ENCODE measurements at places on chromosomes 1 and 21. TPM values are rescaled to one million over a fixed set of nuclear protein-coding genes. Genes with fewer than 3 reads are reported as not detected.

DNA sequence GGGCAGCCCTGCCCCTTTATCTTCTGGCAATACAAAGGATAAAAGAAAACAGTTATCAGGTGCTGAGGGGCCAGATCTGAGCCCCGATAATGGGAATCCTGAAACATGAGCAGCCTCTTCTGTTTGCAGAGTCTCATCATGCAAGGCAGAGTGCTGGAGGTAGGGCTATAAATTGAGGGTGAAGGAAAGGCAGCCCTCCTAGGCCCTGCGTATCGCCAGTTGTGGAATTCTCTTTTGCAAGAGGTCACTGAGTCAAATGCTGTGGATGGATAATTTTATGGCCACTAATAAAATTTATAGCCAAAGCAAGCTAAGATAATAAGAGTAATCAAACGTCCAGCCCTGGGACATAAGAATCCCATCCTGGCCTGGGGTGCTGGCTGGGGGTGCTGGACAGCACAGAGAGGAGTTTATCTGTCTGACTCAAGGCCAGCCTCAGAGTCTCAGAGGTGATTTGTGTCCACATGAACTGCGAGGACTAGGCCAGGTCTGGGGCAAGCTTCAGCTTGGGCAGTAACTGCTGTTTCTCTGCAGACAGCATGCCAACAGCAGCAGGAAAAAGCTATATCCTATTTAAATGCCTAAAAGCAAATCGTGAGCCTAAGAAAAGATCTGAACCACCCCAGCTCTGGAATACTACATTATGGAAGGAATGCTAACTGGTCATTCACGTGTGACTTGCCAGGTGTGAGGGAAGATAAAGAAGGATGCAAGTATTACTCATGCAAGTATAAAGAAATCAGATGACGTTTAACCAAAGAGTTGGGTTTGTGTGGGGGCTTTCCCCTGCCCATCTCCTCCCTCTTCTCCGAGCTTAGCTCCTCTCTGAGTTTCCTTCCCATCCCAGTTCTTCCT lies 254.8 kb downstream of the KIF26B start:
- DNase-seq, result no peak

TLR5 gene
- total RNA-seq, result 1.2 TPM

DNA sequence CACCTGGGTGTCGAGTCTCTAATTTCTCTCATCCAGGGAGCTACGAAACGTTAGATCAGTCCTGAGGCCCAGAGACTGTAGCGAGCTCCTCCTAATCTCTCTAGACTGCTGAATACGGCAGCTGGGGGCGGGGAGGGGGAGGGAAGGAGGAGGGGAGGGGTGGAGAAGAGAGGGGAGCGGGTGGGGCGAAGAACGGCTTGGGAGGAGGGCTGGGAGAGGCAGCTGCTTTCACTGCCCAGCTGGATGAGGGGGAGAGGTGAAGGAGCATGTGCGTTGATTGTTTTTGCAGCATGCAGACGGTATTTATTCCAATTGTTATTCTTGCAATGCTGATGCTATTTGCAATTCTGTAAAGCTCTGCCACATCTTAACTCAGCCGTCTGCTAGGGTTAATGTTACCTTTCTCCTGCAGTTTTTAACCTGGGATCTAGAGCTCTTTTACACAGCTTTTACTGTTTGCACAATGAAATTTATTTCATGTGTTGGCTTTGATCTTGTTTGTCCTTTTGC lies 790 bp downstream of the DNAJC6 start:
- no peak for DNase-seq

DNA sequence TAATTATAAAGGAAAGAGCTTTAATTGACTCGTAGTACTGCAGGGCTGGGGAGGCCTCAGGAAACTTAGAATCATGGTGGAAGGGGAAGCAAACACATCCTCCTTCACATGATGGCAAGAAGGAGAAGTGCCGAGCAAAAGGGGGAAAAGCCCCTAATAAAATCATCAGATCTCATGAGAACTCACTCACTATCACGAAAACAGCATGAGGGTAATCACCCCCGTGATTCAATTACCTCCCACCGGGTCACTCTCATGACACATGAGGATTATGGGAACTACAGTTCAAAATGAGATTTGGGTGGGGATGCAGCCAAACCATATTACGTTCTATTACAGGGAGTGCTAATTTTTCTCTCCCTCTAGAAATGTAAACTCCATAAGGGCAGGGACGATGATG lies 14.2 kb upstream of the MRPS14 start:
- DNase-seq, result no peak

GRCh38 chr1:37958690-37959089 lies 11.8 kb upstream of the INPP5B start:
- DNase-seq, result no peak

DNA sequence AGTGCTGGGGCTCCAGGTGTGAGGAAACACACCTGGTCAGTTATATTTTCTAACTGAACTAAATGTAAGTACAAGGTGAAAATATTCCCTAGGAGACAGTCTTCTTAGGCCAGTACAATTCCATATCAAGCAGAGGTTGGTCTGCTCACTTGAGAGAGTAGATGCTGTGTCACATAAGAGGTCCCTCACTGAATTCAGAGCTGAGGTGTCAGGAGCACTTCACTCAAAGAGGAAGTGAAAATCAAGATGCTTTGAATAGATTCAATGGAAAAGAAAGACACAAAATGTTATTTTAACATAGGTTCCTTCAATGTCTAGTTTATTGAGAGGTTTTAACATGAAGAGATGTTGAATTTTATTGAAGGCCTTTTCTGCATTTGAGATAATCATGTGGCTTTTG lies 4.3 kb upstream of the FCRL3 start:
- no peak for DNase-seq

IL23R gene
- total RNA-seq, result not detected

DNA sequence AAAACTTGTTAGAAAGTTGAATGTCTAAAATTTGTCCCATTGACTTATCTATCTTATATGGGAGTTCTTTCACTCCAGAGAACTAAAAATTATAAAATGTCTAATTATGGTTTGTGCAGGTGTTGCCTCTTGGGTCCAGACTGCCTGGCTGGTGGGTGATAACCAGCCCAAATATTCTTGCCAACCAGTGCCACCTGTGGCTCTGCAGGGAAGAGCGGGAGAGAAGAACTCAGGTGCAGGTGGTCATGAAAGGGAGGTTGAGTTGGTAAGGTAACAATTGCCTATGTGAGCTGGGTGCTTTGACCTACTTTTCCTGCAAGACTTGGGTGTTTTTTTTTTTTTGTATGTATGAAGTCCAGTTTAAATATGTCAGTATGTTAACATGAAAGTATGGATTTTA lies 10.2 kb downstream of the RPS6KC1 start:
- no peak for DNase-seq

DNA sequence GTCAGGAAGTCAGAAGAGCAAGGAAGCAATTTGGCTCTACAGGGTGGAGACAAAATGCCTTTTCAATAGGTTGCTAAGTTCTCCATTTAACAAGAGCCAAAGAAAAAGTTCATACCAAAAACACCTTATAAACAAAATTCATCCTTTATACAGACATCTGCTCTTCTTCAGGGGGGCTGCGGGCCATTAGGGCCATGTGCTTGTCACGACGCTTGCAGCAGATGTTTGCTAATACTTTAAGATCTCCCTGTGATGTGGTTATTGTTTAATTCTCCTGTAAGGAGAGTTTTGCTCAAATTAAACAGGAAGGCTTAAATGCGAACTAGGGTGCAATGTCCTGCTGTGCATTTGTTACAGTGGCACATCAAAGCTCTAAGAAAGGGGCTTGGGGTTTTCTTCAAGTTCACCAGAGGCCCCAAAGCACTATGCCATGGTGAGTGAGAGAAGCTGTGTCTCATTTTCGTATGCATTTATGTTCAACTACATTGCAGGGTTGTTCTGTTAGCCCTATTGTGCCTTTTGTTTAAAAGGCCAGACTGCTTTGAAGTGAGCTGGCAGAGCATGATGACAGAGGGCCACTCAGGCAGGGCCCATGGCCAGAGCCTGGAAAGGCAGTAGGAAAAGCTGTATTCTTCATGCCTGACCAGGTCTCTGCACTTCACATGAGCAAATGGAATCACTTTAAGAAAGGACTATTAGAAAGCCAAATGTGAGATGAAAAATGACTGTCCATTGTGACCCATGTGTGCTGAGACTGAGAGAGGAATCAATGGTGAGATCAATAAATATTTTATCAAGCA lies 24.8 kb upstream of the NTPCR start:
- no peak for DNase-seq

GRCh38 chr21:34037009-34037795 lies 36.2 kb upstream of the MRPS6 start:
- no peak for DNase-seq

DNA sequence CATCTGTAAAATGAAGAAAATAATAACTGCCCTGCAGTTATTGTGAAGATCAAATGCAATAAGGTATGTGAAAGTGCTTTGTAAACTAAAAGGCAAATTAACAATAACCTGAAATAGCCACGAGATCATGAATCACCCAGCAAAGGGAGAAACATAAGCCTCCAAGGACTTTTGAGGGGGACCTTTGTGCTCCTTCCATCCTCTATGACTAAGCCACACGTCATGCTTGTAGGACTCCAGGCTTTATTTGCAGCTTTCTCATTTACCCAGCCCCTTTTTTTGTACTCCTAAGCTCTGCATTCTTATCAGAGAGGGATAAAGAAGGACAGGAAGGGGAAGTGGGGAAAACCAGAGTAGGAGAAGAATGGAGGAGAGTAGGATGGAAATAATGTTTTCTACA lies 115.1 kb downstream of the PROX1 start:
- peak; percentile 81 for DNase-seq

DNA sequence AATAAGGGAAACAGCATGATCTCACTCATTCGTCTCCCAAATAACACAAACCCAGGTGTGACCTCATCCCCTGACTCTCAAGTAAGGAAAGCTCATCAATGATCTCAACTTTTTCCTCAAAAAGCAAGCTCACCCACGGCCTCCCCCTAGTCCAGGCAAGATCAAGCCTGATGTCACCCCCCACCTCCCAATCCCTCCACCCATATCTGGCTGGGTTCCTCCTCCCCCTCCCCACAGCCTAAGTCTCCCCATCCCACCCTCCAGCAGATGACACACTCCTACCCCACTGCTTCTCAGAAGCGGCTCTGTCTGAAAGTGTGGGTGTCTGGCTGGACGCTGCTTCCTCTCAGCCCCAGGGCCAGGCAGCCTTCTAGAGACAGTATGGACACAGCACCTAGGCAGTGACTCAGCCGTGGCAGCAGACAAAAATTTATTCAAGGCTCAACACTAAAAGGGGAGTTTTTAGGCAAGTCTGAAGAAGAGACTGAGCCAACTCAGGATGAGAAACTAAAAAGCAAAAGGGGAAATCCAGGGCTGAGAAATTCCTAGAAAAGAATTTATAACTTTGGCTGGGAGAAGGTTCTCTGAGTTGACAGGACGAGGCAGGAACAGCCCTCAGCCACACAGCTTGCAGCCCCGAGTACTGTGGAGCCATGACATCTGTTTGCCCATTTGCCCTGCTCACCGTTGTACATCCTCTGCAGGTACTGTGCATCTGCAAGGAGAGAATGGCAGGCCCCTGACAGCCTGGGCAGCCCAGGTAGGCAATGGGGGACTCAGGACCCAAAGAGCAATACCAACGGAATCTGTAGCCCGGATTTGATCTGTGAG lies 81.6 kb upstream of the LRRC8D start:
- DNase-seq, result no peak

PTCH2 gene
- 1.3 TPM for total RNA-seq

RNF223 gene
- 6.3 TPM for total RNA-seq

DNA sequence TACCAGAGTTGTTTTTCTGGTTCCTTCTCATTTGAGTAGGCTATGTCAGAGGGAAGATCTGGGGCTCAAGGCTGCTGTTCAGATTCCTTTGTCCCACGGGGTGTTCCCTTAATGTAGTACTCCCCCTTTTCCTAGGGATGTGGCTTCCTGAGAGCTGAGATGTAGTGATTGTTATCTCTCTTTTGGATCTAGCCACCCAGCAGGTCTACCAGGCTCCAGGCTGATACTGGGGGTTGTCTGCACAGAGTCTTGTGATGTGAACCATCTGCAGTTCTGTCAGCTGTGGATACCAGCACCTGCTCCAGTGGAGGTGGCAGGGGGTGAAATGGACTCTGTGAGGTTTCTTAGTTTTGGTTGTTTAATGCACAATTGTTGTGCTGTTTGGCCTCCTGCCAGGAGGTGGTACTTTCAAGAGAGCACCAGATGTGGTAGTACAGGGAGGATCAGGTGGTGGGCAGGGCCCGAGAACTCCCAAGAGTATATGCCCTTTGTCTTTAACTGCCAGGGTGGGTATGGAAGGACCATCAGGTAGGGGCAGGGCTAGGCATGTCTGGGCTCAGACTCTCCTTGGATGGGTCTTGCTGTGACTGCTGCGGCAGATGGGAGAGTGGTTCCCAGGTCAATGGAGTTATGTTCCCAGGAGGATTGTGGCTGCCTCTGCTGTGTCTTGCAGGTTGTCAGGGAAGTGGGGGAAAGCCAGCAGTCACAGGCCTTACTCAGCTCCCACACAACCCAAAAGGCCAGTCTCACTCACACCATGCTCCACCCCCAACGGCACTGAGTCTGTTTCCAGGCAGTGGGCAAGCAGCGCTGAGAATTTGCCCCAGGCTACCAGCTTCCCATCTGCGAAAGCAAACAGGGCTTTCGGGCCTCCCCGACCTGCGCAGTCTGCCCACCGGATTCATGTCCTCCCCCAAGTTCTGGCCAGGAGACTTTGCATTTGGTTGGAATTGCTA lies 64.2 kb downstream of the SERINC2 start:
- no peak for DNase-seq

ERG gene
- 0.17 TPM for total RNA-seq

S100A7A gene
- not detected for total RNA-seq

DNA sequence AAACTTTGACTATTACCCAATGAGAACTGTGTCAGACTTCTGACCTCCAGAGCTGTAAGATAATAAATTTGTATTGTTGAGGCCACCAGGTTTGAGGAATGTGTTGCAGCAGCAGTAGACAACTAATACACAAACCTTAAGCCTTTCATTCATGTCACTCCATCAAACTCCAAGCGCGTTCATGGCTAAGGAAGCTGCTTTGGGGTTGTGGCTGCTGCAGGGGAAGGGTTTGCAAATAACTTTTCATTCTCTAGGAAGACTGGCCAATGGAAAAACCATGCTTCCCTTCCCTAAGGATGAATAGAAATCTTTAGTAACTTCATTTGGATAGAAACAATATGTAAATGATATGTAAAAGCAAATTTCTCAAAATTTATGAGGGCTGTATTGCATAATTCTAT lies 170.4 kb downstream of the RHOU start:
- no peak for DNase-seq

GRCh38 chr21:38794978-38795377 lies 10.8 kb upstream of the ETS2 start:
- DNase-seq, result no peak

- DNase-seq, result no peak
Measured at GRCh38 chr1:205274041-205274691, 46.4 kb downstream of the TMCC2 start.

DNA sequence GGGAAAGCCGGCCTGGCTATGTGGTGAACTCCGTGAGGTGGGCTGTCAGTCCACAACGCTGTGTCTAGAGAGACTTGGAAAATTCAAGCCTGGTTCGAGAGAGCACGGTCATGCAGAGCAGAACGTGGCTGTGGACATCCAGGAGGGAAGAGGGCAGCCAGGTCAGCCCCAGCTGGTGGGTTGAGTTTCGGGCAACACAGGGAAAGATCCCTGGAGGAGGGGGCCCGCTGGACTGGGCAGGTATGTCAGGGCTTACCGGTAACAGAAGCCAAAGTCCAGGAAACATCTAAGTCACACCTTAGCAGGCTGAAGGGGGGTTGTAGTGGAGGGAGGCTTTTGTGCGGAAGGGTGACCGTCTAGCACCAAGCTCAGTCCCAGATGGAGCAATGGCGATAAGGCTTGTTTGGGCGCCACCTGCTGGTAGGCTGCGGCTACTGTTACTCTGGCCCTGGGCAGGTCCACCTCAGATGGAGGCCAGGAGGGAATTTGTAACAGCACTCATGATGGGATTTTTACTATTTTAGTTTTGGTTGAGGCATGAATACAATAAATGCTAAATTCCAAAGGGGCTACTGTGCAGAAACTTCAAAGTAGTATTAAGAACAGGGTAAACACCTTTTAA lies 143.3 kb upstream of the ZNF644 start:
- peak; percentile 44 for DNase-seq
